Esophagus squamous epithelium (tissue), 5 donors: ENCODE measurements at places on chromosomes 6 and 20.

- no peak for DNase-seq
Measured at GRCh38 chr6:126033696-126034095, 47.4 kb downstream of the TRMT11 start.

DNA sequence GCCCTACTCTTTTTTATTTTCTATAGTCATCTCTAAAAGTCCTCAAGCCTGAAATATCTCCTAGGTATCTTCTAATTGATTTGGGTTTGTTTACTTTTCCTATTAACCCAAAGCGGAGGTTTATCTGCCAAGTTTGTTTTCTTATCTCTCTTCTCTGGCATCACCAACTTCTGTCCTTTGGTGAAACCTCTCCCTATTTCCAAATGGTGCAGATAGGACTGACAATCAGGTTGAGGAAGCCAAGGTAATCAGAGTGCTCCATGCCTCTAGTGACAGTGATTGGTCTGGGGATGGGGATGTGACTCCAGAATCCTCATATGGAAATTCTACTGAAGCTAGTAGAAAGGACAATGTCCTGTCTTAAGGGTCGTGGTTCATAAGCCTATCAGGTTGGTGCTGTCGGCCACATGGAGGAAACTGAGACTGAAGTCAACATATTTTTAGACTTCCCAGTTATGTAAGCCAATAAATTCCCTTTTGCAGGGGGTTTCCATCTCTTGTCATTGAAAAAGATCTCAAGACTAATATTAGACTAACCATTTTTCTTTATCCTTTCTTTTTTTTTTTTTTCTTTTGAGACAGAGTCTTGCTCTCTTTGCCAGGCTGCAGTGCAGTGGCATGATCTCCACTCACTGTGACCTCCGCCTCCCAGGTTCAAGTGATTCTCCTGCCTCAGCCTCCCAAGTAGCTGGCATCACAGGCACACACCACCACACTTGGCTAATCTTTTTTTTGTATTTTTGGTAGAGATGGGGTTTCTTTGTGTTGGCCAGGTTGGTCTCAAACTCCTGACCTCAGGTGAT lies 28.0 kb downstream of the KIF6 start:
- no peak for DNase-seq

DNA sequence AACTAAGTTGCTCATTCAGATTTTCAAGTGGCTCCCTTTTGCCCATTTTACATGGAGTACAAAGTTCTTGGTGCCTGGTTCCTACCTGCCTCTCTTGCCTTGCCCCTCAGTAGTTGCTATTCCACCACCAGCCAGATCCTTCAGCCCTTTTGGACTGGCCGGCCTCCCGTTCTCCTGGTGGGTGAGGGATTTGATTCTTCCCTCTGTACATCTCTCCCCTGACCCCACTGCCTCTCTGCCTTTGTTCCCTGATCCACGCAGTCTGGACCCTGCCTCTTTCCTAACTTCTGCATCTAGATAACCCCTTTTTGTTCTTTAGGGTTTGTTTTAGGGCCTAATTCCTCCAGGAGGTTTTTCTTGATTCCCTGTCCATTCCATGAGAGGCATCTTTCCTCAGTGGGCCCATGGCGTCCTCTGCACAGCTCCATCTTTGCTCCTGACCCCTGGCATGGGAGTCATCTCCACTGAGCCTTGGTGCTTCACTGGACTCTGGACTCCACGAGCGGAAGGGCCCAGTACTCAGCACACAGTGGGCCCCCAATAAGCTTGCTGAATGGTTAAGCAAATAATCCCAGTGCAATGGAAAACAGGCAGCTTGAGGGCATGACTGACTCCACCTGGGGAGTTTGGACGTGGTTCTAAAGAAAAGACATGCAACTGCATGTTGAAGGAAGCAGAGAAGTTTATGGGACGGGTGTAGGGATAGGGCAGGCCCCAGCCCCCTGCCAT lies 309.3 kb upstream of the SUPT3H start:
- DNase-seq: no peak

GRCh38 chr6:114063956-114064355 lies 93.0 kb upstream of the HDAC2 start:
- DNase-seq: no peak

GRCh38 chr6:148405894-148406293 lies 63.3 kb downstream of the SASH1 start:
- DNase-seq: no peak

DNA sequence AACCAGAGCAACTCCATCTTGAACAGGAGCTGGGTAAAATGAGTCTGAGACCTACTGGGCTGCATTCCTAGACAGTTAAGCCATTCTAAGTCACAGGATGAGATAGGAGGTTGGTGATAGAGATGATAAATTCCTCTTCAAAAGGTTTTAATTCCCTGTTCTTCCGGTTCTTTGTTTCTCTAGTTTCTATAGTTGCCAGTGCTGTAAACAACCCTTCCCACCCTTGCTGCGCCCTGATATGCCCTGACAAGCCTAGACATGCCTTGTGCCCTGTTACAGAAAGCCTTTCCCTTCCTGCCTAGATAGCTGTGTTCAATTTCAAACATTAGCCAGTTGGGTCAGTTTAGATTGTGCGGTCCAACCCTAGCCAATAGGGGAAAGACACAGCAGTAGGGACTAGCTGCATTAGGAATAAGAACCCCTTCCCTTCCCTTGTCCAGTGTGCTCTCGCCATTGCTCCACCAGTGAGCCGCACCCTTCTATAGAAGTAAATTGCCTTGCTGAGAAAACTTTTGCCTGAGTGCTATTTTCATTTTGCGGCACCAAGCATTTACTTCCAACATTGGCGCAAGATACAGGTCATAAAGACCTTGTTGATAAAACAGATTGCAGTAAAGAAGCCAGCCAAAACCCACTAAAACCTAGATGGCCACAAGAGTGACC lies 52.5 kb upstream of the CCN2 start:
- DNase-seq: no peak

DNA sequence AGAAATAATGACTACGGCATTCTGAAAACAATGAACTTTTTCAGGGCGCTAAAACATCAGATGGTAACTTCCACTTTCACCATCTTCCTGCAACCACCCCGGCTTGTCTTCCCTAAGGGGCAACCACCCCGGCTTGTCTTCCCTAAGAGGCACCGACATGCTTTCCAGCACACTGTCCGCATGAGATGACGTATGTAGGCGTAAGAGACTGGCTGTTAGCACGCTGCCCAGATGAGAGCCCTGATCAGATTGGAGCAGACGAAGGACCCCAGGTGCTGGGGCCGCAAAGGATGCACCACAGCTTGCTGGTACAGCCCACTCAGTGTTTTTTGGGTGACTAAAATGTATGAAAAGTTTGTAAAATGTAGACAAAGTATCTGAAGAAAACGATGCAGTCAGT lies 29.3 kb downstream of the ASCC3 start:
- no peak for DNase-seq

DNA sequence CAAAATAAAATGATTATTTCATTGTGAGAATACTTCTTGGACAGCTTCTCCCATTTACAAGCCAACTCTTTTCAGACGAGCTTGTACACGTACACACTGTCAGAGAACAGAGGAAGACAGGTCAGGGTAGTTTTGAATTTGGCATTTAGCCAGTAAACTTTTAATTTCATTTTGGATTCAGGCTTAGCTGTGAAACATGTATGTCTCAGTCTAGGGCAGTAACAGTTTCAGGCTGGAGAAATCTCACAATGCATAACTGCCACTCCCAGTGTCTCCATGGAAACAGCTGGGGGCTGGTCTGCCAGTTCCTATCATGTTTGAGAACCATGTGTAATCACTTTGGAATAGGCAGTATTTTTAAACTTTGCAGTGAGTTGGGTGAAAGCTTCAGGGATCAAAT lies 22.0 kb upstream of the QKI start:
- no peak for DNase-seq

GRCh38 chr20:56217829-56218228 lies 30.7 kb upstream of the MC3R start:
- no peak for DNase-seq

DNA sequence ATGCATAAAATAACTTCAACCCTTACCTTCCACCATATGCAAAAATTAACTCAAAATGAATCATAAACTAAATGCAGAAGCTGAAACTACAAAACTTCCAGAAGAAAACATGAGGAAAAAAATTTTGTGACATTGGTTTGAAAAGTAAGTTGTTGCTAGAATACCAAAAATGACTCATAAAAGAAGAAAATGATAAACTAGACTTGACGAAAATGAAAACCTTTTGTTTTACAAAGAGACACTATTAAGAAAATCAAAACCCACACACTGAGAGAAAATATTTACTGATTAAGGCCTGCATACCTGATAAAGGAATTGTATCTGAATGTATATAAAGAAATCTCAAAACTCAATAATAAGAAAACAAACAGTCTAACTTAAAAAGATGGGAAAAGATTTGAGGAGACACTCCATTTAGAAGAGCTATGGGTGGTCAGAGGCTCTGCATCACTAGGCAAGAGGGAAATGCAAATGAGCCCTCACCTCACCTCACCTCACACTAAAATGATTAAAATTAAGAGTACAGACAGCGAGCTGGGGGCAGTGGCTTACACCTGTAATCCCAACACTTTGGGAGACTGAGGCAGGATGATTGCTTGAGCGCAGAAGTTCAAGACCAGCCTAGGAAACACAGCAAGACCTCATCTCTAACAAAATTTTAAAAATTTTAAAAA lies 97.6 kb upstream of the CST7 start:
- DNase-seq: no peak

GRCh38 chr6:131868836-131869235 lies 61.0 kb downstream of the ENPP1 start:
- no peak for DNase-seq

- DNase-seq: no peak
Measured at GRCh38 chr6:45741437-45742171, 274.1 kb downstream of the CLIC5 start.

- no peak for DNase-seq
Measured at GRCh38 chr6:36827261-36828079, 11.8 kb downstream of the CPNE5 start.

GRCh38 chr20:31780839-31781238 lies 38.3 kb upstream of the MYLK2 start:
- DNase-seq: no peak

- no peak for DNase-seq
Measured at GRCh38 chr6:516213-516612, 124.7 kb downstream of the IRF4 start.

DNA sequence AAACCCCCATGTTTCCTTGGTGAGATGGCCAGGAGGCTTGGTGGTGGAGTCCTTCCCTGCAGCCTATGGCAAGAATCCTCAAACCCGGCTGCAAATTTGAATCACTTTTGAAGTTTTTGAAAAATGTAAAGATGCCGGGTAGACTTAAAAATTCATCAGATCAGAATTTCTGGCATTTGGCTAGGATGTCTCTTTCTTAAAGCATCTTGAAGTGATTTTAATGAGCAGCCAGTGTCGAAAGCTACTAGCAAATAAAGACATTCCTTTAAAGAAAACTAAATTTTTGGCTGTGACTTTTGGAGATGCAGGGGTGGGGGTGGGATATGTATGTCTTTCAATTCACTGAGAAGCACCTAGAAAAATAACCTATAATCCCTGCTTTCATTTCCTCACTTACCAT lies 25.6 kb upstream of the NOX3 start:
- no peak for DNase-seq

DNA sequence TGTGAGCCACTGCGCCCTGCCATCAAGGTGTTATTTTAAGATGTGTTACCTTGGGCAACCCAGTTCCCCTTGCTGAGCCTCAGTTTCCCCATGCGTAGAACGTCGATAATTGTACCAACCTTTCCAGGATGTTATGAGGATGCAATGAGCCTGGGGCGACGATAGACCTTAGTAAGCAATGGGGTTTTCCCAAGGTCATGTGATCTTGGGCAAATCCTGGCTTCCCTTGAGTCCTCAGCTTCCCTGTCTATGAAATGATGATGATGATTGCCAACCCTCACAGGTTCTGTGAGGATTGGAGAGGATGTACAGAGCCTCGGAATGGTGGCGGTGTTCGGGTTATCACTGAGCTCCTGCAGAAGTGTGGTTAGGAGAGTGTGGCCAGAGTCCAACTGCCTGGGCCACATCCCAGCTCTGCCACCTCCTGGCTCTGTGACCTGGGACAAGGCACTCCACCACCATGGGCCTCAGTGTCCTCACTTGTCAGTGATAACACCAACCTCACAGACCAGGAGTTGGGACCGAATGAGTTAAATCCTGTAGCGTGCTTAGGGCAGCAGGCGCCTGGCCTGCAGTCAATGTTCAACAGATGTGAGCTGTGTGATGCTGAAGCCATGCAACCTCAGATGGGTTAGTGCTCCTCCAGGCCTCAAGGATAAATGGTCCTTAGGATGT lies 23.4 kb downstream of the SIRPA start:
- DNase-seq: no peak

DNA sequence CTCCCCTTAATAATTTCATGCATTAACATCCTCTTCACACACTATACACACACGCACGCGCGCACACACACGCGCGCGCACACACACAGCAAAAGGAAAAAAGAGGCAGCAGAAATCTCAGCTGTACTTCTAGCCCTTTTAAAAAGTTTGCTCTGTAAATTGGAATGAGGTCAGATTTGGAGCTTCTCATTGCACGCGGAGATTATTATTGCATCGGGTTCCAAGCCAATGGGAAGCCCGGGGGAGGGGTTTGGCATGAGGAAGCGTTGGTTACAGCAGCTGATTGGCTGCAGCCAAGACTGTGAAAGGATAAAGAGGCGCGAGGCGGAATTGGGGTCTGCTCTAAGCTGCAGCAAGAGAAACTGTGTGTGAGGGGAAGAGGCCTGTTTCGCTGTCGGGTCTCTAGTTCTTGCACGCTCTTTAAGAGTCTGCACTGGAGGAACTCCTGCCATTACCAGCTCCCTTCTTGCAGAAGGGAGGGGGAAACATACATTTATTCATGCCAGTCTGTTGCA lies at the start of gene SOX4:
Gene SOX4, plus strand, starts transcription at position 340 of the 515 bp plus-strand sequence. CDS start 784 bp downstream, outside the sequence.
- DNase-seq: peak; percentile 51

GRCh38 chr6:139904568-139904967 lies 530.1 kb upstream of the CITED2 start:
- DNase-seq: no peak

DNA sequence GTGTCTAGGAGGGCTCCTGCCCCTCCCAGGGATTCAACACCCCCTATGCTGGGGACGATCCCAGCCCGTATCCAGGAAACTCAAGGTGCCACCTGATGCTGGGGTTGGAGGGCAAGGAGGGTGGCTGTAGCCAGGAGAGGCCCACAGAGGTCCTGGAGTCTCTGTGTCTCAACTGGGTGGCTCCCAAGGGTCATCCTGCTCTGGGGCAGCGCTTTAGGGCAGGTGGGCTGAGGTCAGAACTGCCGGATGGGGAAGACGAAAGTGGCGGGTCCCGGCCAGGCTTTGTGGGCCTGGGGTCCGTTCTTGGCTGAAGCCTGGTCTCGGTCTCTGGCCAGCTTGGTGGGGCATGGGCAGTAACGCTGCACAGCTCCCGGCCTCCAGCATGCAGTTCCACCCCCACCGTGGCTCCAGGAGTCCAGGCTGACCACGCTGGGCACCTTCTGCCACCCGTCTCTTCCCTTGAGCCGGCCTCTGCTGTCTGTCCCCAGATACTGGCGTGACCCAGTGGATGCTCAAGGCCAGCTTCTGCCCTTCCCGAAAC lies 2.8 kb upstream of the COL20A1 start:
- no peak for DNase-seq
